A549 treated with RU486 at 1 μM for 4 hours (cell line): ENCODE measurements at places on chromosomes 2 and 18. TPM values are rescaled to one million over a fixed set of nuclear protein-coding genes. Genes with fewer than 3 reads are reported as not detected.

Gene PIEZO2
- total RNA-seq: 0.50 to 0.71 TPM (median 0.70 TPM) in 5 replicates

Gene NTSR2
- not detected in 5 replicates for total RNA-seq

Gene CRYBA2
- total RNA-seq: 0.54 TPM in 1 of 5 replicates, not detected in the others

Gene DLX2
- 0.23 to 0.75 TPM (median 0.59 TPM) in 5 replicates for total RNA-seq

Gene ANKRD30BL
- total RNA-seq: not detected in 5 replicates

Gene RAB27B
- total RNA-seq: 11.8 to 14.5 TPM (median 12.8 TPM) in 5 replicates

Gene EPHA4
- total RNA-seq: 0.32 to 1.4 TPM (median 0.82 TPM) in 5 replicates
